ENCODE measurements at places on chromosomes 11 and 22.

GRCh38 chr22:43493297-43493696 is 81.5 kb downstream of the MPPED1 start:
- DNase-seq = no peak

- no peak for DNase-seq
Observed at GRCh38 chr11:64400102-64400501, 41.1 kb downstream of the RPS6KA4 start.

GRCh38 chr11:128481135-128481534 is 106.2 kb downstream of the ETS1 start:
- DNase-seq = no peak

GRCh38 chr11:47047972-47048371 is 111.4 kb downstream of the CSTPP1 start:
- no peak for DNase-seq

DNA sequence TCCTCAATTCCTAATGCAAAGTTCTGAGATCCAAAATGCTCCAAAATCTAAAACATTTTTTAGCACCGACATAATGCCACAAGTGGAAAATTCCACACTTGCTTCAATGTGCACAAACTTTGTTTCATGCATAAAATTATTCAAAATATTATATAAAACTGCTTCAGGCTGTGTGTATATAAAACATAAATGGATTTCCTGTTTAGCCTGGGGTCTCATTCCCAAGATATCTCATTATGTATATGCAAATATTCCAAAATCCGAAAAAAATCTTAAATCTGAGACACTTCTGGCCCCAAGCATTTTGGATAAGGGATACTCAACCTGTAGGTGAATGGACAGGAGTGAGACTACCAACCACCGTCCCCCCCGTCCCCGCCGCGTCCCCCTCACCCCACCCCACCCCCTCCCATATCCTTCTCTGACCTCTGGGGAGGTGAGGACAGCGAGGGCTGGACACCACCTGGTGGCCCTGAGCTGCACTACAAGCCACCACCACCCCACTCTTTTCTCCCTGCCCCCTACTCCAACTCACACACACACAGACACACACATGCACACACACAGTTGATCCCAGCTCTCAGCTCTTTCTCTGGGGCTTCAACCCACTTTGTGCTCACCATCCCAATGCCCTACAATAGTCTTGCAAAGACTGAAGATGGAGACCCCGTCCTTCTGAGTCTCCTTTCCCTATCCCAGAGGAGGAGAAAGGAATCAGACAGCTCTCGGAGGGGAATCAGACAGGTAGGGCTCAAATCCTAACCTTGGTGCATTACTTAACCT is 101.0 kb downstream of the PDE2A start:
- peak; percentile 67 for DNase-seq

GRCh38 chr11:128697645-128698174 is 3.8 kb downstream of the FLI1 start:
- DNase-seq = no peak

- DNase-seq = no peak
Observed at GRCh38 chr11:41382927-41383326, 76.5 kb downstream of the LRRC4C start.

DNA sequence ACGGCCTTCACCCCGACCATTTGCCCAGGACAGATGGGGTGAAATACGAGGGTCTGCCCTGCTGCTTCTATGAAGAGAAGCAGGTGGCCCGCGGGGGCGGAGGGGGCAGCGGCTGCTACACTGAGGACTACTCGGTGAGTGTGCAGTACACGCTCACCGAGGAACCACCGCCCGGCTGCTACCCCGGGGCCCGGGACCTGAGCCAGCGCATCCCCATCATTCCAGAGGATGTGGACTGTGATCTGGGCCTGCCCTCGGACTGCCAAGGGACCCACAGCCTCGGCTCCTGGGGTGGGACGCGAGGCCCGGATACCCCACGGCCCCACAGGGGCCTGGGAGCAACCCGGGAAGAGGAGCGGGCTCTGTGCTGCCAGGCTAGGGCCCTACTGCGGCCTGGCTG is 11.2 kb downstream of the C22orf31 start:
- no peak for DNase-seq

- DNase-seq = peak; percentile 49
Observed at GRCh38 chr22:49290711-49291110, 537.0 kb downstream of the BRD1 start.

DNA sequence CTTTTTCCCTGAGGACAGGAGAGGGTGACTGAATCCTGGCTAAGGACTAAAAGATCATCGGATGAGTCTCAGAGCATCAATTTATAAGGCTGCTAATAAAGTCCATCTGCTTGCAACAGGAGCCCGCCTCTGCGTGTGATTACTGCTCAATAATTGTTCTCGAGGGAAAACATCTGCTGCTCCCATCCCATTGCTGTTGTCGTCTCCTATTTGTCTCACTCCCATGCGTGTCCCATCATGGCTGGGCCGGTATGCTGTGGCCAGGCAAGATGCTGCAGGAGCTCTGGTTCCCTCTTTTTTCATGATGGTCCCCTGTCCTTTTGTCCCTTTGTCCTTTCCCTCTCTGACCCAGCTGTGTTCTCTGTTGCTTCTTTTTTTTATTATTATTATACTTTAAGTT is 121.2 kb downstream of the SPATA19 start:
- DNase-seq = no peak

DNA sequence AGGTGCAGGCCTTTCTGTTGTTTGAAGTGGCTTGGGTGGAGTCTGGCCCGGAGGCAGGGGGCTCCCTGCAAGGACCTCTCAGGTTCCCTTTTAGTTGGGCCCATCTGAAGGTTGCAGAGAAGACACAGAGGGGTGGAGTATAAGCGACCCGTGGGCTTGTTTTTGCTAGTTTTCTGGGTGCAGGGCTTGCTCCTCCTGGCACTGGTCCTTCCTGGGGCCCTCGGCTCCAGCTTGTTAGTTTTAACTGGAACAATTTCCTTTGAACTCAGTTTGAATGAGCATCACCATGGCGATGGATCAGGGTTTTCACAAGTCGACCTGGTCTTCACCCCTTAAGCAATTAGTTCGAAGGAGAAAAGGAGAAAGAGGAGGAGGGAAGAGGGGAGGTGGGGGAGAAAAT is 28.5 kb upstream of the OAF start:
- peak; percentile 41 for DNase-seq

DNA sequence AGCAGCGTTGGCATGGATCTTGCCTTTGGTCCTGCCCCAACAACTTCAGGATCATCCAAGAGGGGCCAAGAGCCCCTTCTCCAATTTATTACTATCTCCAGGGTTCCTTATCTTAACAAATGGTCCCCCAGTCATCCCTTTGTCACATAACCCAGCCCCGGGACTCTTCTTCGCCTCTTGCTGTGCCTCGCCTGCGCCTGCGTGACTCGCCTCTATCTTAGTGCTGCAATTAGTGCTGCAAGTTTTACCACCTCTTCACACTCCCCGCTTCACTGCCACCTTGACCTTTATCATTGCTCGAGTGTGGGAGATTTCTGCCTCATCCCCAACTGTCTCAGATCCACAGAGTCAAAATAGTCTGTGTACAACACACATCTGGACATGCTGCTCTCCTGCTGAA is 4.0 kb upstream of the IGSF22 start:
- no peak for DNase-seq

- no peak for DNase-seq
Observed at GRCh38 chr11:15175831-15176230, 61.1 kb downstream of the INSC start.

GRCh38 chr11:17414317-17414737 is 25.9 kb upstream of the KCNJ11 start:
- no peak for DNase-seq

DNA sequence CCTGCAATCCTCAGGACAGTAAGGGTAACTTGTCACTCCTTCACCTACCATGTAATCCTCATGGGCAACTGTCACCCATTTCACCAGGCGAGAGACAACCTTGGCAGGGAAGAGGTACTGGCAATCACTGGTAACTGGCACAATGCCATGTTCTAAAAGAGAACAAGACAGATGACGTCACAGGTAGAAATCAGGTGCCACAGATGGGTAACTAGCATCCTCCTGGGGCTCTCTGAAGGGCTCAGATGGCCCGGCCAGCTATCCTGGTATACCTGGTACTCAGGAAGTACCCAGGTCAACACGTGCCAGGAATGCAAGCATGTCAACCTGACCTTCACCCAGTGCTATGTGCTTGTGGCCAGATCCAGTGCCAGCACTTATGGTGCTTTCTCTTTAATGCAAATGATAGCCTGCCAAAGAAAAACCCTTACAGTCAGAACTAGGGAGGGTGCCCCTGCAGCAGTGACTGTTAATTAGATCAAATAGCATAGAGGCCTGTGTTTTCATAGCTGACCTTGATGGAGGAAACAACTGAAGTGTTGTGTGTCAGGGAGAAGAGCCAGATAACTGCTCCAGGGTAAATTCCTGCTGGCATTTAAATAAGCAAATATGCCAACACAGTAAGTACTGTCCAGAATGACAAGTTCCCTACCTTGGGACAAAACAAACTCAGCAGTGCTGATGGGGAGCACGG is 36.2 kb downstream of the THOC5 start:
- DNase-seq = no peak

GRCh38 chr11:12461516-12461915 is 84.1 kb downstream of the PARVA start:
- DNase-seq = no peak

DNA sequence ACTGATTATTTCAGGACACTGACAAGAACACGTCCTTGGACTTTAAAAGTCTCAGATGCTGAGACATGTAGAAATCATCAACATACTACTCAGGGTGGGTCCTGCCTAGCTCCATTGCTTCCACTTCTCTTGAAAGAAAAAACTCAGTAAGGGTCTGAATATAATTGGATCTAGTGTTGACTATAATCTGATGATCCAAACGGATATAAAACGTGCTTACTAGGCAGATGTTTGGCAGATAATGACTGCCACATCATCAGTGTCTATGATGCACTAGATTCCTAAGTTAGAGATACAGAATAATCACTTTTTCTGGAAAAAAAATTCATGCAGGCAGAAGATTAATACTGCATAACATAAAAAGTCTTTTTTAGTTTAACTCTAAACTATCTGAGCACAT is 21.6 kb downstream of the GUCY1A2 start:
- DNase-seq = no peak

DNA sequence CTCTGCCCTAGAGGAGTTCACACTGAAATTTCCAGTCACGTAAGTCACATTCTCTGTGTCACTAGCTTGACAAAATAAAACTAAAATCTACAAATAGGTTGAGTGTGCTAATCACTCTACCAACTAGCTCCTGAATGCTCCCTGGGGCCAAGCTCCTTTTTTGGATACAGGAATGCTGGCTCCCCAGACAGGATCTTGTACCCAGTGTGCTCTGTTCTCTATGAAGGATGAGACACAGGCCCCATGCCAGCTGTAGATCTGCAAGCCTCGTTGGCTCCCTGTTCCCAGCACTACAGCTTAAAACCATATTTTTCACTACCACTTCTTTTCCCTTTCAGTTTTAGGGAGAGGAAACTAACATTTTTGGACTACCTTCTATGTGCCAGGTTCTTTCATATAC is 3.7 kb upstream of the IPO7 start:
- DNase-seq = no peak

- no peak for DNase-seq
Observed at GRCh38 chr22:35564975-35565867, 24.6 kb downstream of the RASD2 start.

DNA sequence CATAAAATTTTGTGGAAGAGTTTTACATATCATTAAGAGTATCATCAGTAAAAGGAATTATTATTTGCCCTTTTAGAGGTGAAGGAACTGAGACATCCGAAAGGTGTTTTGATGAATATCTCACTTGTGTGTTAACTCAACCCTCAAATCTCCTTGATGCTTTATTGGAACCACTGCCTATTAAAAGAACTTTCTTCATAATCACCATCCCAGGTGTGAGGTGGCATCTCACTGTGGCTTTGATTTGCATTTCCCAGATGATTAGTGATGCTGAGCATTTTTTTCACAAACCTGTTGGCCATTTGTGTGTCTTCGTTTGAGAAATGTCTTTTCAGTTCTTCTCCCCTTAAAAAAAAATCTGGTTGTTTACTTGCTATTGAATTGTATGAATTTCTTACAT is 134.0 kb upstream of the SYN3 start:
- no peak for DNase-seq

Measured in coronary artery (tissue), 2 donors.